NCI-H1105 (cell line): ENCODE measurements at places on chromosomes 2 and 18.

- DNase-seq, result peak; percentile 34
Observed at GRCh38 chr18:10726198-10727068, 200.6 kb downstream of the NAPG start.

DNA sequence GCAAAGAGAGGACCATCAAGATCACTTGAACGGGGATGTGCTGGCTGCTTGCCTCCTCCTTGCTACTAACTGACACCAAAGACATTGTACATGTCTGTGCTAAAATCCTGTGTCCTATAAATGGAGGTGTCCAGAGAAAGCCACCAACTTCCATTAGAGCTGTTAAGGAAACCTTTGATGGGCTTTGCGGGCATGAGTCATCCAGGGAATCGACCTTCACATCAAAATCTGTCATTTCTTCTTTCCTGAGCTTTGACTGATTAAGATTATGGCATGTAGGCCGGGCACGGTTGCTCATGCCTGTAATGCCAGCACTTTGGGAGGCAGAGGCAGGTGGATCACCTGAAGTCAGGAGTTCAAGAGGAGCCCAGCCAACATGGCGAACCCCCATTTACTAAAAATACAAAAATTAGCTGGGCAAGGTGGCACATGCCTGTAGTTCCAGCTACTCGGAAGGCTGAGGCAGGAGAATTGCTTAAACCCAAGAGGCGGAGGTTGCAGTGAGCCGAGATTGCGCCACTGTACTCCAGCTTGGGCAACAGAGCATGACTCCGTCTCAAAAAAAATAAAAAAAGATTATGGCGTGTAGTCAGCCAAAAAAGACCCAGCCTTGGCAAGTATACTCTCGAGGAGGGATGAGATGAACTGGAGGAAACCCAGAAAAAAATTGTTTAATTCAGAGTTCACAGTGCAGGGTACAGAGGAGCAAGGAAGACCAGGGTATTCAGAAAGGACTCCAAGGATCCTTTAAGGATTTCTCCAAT, 115.8 kb downstream of the CABLES1 start:
- no peak for DNase-seq

DNA sequence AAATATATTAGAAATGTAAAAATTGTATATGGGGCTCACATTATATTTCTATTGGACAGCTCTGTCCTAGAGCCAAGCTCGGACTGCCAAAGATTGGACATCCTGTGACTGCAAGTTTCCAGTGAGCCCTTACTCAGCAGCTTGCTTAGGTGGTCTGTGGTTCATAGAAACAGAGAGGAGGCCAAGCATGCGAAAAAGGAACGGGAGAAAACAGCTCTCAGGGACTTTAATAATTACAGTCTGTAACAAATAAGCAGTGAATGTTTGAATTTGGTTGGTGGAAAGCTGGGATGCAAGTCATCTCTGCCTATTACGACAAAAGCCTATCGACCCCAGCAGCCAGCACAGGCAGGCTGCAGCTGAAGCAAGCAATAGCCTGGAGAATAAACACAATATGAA, 35.6 kb downstream of the WIPF1 start:
- DNase-seq, result no peak

GRCh38 chr2:88626171-88627054, 851 bp downstream of the EIF2AK3 start:
- DNase-seq, result no peak

DNA sequence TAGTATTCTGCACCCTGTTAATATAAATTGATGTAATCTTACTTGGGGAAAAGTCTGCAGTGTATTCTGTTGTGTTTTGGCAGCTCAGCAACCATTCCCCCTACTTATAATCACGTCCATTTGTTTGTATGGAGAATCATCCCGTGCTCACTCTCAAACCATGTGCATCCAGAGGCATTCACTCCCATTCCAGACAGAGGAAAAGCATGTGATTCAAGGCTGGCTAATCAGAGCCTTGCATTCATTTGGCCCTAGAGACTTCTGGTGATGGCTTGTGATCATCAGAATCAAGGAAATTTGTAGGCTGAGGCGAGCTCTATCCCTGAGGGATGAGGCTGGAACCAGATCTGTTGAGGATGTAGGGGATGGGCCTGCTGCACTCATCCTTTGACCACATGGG, 5.1 kb upstream of the WIPF1 start:
- DNase-seq, result no peak

DNA sequence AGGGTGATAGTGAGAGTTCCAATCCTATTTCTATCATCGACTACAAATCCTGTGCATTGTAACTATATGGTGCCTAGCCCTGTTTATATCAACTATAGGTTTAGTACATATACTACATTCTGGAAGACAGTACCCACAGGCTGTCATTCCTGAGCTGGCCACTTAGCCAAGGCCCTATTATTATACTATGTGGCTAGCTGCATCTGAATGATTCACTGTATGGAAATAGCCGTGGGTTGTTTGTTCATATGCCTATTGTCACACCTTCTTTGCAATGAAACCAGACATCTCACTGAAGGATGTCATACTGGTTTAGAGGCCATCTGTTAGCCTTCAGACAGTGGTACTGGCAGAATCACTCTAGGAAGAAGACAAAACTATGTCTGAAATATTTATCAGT, 62.3 kb upstream of the FSIP2 start:
- no peak for DNase-seq

DNA sequence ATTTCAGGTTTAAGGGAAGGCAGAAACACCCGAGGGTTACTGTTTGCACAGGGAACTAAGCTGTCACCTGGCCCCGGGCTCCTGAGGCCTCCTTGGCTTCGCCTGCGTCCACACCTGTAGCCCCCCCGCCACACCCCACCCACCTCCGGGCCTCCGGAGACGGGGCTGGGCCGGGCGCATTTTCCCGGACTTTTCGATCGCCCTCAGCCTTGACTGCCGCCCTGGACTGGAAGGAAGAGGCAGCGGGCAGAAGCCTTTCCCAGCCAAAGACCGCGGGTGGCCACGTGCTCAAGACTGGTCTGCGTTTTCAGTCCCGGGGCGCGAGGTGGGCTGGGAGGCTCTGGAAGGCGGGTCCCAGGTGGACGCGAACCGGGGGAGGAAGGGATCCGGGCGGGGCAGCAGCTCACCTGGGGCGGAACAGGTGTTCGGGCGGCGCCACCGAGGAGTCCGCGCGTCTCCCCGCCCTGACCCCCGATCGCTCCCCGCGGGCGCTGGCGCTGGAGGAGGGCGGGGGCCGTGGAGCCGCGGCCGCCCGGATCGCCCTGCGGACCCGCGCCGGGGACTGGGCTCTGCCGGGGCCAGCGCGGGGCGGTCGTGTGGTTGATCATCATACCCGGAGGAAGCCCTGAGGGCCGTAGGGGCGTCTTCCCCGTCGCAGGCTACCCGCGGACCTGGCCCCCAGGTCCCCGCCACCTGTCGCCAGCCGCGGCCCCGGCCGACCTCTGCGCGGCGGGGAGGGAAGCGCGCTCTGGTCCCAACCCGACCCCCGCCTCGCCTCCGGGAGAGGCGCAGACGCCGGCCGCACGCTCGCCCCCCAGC, 3.2 kb downstream of the ID2 start:
- peak; percentile 68 for DNase-seq

- no peak for DNase-seq
Observed at GRCh38 chr18:37544713-37545112, 20.9 kb downstream of the CELF4 start.

- DNase-seq, result no peak
Observed at GRCh38 chr2:220891405-220891804, 680.7 kb downstream of the EPHA4 start.

GRCh38 chr2:203928849-203929248, 7.7 kb upstream of the ICOS start:
- no peak for DNase-seq

GRCh38 chr2:43507137-43507536, 88.7 kb downstream of the THADA start:
- no peak for DNase-seq

DNA sequence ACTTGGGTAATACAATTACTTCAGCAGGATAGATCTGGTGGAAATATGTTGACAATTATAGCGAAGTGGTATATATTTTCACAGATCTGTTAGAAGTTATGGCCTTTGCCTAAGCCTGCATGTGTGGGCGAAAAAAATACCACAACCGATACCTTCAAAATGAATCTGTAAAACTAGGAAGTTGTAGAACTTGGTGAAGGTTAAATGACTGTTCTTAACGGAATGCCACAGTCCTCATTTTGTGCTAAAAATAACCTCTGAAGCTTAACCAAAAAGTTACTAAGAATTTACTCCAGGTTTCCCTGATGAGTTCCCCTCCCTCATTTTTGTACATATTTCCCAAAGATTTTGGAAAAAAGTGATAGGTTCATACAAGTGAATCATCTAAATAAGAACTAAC, 550.7 kb downstream of the THSD7B start:
- no peak for DNase-seq

DNA sequence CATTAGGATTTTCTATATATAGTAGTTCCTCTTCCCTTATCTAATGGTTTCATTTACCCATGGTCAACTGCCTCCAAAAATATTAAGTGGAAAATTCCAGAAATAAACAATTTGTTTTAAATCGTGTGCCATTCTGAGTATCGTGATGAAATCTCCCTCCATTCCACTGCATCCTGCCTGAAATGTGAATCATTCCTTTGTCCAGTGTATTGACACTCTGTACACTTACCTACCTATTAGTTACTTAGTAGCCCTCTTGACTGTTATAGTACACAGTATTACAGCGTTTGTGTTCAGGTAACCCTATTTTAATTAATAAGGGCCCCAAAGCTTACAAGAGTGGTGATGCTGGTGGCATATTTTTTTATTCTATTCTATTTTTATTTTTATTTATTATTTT, 26.2 kb downstream of the TAF4B start:
- DNase-seq, result no peak

DNA sequence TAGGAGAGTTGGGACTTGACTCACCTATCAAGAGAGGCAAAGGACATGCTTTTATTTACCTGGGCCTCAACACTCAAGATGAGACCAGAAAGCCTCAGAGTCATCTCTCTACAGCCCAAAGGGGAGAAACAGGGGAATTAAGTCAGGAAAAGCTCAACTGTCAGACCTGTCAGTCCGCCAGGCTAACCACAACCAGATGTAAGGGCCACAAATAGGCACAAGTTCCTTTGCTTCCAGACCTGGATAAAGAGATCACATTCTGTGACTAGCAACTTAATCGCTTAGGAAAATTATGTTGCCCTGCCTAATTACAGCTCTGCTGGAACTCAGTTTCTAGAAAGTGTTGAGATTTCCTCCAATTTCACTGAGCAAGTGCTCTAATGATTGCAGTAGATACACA, 67.9 kb downstream of the ANKRD44 start:
- DNase-seq, result no peak

GRCh38 chr2:207658156-207658555, 33.0 kb upstream of the METTL21A start:
- DNase-seq, result no peak

- no peak for DNase-seq
Observed at GRCh38 chr2:3265471-3265870, 112.1 kb downstream of the EIPR1 start.

- no peak for DNase-seq
Observed at GRCh38 chr2:119638246-119638645, 40.8 kb upstream of the TMEM177 start.

GRCh38 chr2:30628341-30628740, 178.9 kb downstream of the CAPN13 start:
- DNase-seq, result no peak

GRCh38 chr2:126655500-126656430, at the start of gene GYPC:
GYPC (plus strand) TSS chr2:126656158; CDS start chr2:126656264, 106 bp downstream.
- DNase-seq, result no peak

DNA sequence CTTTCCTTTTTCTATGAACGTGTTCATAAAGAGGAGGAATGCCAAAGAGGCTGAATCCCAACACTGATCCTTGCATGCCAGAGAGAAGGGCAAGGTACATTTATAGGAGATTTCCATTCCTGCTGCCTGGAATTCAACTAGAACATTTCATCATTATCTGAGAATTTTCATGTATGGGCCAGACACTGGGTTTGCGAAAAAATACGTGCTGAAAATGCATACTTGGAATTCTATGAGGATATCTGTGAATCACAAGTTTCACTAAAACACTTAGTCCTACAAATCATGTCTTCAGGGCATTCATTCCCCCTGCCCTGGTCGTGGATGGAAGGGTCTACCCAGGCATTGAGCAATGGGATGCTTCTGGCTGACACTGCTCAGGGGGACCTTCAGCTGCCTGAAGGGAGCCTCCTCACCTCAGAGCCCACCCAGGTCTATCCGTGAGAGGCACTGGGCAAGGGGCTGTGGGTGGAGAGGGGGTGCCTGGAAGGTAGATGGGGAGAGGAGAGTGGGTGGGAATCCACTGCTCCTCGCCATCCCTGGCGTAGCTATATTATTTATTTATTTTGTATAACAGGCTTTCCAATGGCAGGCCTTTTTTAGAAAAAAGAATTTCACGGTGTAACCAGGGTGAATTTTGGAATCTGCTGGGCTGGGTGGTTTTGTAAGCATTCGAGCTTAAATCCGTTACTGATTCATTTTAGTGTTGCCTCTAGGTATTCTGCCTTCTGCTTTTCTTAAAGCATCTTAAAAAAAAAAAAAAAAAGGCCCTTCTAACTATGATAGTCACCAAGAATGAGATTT, 560.6 kb upstream of the ID2 start:
- no peak for DNase-seq

DNA sequence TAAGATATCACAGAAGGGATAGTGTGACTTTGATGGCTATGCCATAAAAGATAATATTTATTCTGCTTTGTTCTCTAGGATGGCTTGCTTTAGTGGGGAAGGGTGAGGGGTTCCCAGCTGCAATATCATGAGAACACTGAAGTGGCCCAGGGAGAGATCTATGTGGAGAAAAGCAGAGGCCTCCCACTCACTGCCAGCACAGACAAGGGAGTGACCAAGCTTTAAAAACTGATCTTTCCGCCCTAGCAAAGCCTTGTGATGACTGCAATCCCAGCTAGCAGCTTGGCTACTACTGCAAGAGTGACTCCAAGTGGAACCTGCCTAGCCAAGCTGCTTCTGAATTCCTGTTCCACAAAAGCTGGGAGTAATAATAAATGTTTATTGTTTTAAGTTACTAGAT, 7.8 kb upstream of the DDX1 start:
- DNase-seq, result no peak

DNA sequence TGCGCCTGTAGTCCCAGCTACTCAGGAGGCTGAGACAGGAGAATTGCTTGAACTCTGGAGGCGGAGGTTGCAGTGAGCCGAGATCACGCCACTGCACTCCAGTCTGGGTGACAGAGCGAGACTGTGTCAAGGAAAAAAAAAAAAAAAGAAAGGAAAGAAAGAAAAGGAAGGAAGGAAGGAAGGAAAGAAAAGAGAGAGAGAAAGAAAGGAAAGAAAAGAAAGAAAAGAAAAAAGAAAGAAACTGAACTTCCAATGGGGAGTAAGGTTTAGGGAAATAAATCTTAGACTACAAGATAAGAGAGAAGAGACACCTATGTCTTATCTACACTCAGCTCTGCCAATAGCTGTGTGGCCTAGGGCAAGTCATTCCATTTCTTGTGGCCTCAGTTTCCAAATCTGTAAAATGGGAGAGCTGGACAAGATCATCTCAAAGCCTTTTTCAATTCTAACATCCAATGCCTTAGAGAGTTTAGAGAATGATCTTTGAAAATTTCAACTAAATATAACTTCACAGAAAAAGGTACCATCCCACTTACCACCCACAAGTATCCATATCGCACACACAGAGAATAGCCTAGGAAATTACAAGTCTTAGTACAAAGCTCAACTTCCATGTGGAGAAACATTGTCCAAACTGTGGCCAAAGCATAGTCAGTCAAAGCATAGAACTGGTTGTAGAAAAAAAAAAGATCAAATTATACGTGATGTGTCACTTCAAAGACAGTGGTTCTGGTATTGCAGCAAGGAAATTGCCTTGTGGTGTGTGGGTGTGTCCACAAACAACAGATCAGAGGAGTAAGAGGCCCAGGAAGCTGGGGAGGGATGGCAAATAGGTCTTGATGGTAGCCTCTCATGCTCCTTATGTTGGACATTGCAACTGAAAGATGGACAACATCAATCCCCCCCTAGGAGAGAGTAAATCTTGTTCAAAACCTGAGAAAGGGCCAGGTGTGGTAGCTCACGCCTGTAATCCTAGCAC, 42.4 kb downstream of the SLC14A2 start:
- no peak for DNase-seq
